Activated CD4-positive, alpha-beta T cell treated with anti-CD3 and anti-CD28 coated beads, Interleukin-2, amount 10 ng/mL, durations not matched to agents 7 days and 5 days (primary cell): ENCODE measurements at places on chromosomes 2 and 18. TPM values are rescaled to one million over a fixed set of nuclear protein-coding genes. Genes with fewer than 3 reads are reported as not detected.
A peak's percentile ranks its signal among the peaks of the same experiment; 100 is the strongest.

DNA sequence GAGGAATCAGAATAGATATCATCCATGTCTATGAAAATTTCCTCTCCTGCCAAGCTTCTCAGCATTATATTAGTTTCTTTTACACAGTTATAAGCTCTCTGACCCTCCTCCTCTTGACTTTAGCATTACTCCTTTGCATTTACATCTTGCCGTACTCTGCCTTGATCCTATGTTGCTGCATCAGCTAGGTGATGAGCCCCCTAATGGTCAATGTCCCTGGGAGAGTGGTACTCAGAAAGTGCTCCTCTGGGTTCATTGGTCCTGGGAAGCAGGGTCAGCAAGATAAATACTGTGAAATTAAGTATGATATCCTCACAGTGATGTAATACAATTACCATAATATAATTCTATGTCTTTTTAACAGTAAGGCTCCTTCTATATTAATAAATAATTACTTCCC lies 74.1 kb downstream of the PKP4 start:
- H3K36me3 ChIP-seq, result no peaks in the 10 kb centered on the region
- no peak for DNase-seq
- no peaks in the 10 kb centered on the region for H3K27me3 ChIP-seq
- H3K4me3 ChIP-seq, result no peak overlapping the region

DNA sequence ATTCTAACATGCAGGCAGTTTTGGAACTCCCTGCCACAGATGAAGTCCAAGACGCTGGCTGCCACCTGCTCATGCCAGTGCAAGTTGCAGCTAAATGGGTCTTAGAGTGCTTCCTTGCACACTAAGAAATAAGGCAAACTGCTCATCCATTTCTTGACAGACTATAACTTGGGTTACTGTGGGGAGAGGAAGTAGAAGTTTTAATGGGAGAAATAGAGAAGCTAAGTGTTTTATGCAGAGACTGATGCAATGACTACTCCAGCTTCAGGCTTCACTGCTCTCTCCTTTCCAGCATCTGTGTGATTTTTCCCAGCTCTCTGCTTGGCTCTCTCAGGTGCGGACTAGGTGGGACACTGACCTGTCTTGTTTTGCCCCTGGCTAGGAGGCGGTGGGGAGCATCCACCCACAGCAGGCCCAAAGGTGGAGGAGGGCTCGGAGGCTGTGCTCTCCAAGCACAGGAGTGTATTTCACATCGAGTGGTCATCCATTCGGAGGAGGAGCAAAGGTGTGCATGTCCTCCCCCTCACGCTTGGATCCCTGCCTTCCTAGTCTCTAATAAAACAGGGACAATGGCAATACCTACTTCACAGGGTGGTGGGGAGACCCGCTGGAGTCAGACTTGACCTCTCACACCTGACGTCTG lies 48.2 kb downstream of the SLC14A2 start:
- H3K27me3 ChIP-seq, result peaks cover 2% of the 10 kb centered on the region
- DNase-seq, result no peak
- no peak overlapping the region for H3K27ac ChIP-seq
- no peaks in the 10 kb centered on the region for H3K36me3 ChIP-seq
- H3K4me3 ChIP-seq, result no peak overlapping the region

- no peaks in the 10 kb centered on the region for H3K36me3 ChIP-seq
- H3K4me3 ChIP-seq, result no peak overlapping the region
- no peak for DNase-seq
- H3K4me1 ChIP-seq, result no peaks in the 10 kb centered on the region
Observed at GRCh38 chr2:173754837-173755236, 210.3 kb downstream of the SP3 start.

The ZC3H6 gene
- 14.0 TPM for total RNA-seq

- no peak for DNase-seq
- no peaks in the 10 kb centered on the region for H3K4me1 ChIP-seq
- H3K36me3 ChIP-seq, result no peaks in the 10 kb centered on the region
- H3K27ac ChIP-seq, result no peak overlapping the region
- no peak overlapping the region for H3K4me3 ChIP-seq
Observed at GRCh38 chr2:107025869-107026380, 140.0 kb upstream of the ST6GAL2 start.

- H3K36me3 ChIP-seq, result peaks cover 81% of the 10 kb centered on the region
- no peak overlapping the region for H3K27ac ChIP-seq
- no peaks in the 10 kb centered on the region for H3K27me3 ChIP-seq
- H3K4me3 ChIP-seq, result no peak overlapping the region
- no peak for DNase-seq
Observed at GRCh38 chr2:113182471-113183260, 8.9 kb downstream of the PSD4 start.

GRCh38 chr2:225464346-225465025 lies 65.0 kb downstream of the NYAP2 start:
- peaks cover 20% of the 10 kb centered on the region for H3K4me1 ChIP-seq
- peak; percentile 33 for DNase-seq
- peak overlapping the region; percentile 61 for H3K4me3 ChIP-seq

The MPV17 gene
- 83.6 TPM for total RNA-seq

DNA sequence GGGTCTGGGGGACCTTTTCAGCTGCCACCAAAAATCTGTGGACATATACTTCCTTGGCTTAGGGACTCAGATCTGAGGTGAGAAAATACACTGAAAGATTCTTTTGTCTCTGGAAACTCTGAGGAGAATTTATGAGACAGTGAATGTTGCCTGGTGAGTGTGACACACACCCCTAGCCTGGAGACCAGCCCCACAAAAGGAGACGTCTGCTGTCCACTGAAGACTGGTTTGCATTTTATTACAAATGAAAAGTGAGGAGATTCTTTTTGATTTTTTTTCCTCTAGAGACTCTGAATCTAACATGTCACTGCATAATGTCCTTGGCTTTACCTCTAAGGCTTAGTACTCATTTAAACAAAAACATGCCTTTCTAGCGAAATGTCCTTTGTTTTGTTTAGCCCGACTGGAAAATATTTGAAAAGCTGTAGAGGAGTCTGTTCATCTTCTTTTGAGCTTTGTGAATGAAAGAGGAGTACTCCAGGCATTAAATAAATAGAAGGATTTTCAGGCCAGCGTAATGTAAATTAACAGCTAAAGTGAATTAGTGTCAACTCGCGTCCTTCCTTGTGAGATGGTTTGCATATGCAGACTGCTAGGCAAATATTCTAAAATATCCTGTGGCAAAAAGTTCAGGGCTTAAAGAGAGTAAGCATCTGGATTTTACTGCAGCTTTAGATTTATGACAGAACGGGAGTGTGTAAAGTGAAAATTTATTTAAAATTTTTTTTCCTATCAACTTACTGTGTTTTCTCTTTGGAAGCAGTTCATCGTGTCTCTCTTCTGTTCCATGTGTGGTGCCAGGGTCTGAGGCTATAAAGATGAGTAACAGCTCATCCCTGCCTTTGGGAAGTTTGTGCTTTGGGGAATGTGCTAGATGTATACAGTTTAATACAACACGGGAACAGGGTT lies 125.4 kb downstream of the VWA3B start:
- DNase-seq, result no peak
- H3K27me3 ChIP-seq, result peaks cover 16% of the 10 kb centered on the region
- no peak overlapping the region for H3K4me3 ChIP-seq
- no peaks in the 10 kb centered on the region for H3K36me3 ChIP-seq
- H3K4me1 ChIP-seq, result no peaks in the 10 kb centered on the region
- H3K27ac ChIP-seq, result no peak overlapping the region

DNA sequence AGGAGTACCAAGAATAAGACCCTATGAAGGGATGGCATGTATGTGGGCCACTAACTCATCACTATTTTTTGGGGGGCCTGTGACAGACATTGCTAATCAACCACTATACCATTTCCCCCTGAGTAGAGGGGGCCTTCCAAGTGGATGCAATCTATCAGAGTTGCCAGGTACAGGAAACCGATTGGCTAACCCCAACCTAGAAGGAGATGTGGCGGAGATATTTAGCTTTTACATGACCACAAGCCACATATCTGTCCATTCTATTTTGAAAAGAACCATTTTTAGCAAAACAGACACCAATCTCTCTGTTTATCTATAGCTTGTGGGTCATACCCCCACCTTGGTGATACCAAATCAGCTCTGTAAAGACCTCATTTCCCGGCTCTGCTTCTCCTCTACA lies 51.0 kb downstream of the PAX8 start:
- H3K4me3 ChIP-seq, result no peak overlapping the region
- no peak for DNase-seq
- H3K4me1 ChIP-seq, result peaks cover 25% of the 10 kb centered on the region
- H3K27me3 ChIP-seq, result peaks cover 2% of the 10 kb centered on the region
- no peak overlapping the region for H3K27ac ChIP-seq

GRCh38 chr2:158745866-158746382 lies 49.2 kb upstream of the DAPL1 start:
- peaks cover 18% of the 10 kb centered on the region for H3K27me3 ChIP-seq
- H3K27ac ChIP-seq, result no peak overlapping the region
- no peaks in the 10 kb centered on the region for H3K4me1 ChIP-seq
- no peak for DNase-seq
- H3K36me3 ChIP-seq, result no peaks in the 10 kb centered on the region
